ENCODE measurements at places on chromosomes 7 and 10.

GRCh38 chr7:100779359-100779758, 46.0 kb downstream of the ZAN start:
- no peak for DNase-seq

DNA sequence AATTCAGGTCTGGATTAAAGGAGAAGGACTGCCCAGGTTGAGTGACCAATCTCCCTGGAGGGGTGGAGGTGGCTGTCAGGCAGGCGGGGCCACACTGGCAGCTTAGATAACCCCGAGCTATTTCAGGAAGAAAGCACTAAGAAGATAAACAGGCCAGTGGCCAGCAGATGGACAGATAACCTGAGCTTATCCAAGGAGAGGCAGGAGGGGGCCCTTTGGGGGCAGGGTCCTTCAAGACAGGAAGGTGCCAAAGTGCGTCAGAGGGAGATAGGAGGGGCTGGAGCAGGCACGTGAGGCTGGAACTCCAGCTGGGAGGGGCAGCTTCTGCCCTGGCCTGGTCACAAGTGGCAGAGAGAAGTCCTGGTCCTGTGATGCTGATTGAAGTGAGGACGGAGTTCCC, 29.8 kb upstream of the PODXL start:
- no peak for DNase-seq

GRCh38 chr10:79004311-79004710, 64.5 kb upstream of the ZMIZ1 start:
- no peak for DNase-seq

DNA sequence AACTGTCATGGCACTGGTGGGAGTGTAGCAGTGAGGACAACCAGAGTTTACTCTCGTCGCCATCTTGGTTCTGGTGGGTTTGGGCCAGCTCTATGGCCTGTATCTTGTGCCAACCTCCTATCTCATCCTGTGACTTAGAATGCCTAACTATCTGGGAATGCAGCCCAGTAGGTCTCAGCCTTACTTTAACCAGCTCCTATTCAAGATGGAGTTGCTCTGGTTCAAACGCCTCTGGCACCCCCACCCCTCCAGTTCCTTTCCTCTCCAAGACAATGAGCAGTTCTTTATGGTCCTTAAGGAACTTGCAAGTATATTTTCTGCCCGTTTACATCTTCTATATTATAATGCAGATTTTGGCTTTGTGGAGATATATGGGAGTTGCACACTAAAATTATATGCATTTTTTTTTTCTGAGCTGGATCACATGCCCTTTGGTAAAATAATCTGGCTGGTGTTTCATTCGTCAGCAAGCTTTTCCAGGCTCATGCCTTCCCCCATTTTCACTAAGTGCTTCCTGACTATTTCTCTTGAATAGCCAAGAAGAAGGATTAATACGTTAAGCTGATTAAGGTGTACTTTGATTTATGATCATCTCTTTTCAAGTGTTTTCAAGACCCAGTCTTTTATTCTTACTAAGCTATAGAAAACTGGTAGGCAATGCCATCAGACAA, 11.2 kb upstream of the WIPF3 start:
- no peak for DNase-seq

- DNase-seq: no peak
Measured at GRCh38 chr10:35523670-35524225, 81.4 kb upstream of the GJD4 start.

- DNase-seq: no peak
Measured at GRCh38 chr10:17074541-17074847, 55.1 kb downstream of the CUBN start.

GRCh38 chr10:23696476-23696875, 257.6 kb downstream of the OTUD1 start:
- no peak for DNase-seq
